Activated CD4-positive, alpha-beta memory T cell treated with anti-CD3 and anti-CD28 coated beads, Interleukin-2, amount 10 ng/mL, durations not matched to agents 7 days and 5 days (primary cell): ENCODE measurements at places on chromosomes 2 and 18.

GRCh38 chr2:26720322-26721114 is 28.0 kb downstream of the KCNK3 start:
- DNase-seq, result no peak

- no peak for DNase-seq
These were observed 2.4 kb downstream of the WDR43 start for GRCh38 chr2:28896906-28897305.

- DNase-seq, result no peak
These were observed 129.5 kb upstream of the CAVIN2 start for GRCh38 chr2:191976436-191976835.

DNA sequence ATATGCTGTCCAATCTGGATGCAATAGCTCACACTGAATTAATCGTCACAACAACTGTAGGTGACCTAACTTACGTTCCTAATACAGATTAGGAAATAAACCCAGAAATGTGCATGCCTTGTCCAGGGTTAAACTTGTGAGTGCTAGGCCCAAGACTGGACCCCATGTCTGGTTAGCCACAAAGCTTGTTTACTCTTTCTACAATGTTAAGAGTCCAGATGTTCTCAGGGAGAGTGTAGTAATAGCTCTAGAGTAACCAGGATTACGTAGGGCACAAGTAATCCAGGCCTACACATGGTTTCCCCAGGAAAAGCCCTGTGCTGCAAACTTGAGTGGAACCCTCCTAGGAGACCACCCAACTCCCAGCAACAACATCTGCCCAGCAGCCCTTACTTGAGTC is 26.2 kb downstream of the TRIB2 start:
- DNase-seq, result no peak

DNA sequence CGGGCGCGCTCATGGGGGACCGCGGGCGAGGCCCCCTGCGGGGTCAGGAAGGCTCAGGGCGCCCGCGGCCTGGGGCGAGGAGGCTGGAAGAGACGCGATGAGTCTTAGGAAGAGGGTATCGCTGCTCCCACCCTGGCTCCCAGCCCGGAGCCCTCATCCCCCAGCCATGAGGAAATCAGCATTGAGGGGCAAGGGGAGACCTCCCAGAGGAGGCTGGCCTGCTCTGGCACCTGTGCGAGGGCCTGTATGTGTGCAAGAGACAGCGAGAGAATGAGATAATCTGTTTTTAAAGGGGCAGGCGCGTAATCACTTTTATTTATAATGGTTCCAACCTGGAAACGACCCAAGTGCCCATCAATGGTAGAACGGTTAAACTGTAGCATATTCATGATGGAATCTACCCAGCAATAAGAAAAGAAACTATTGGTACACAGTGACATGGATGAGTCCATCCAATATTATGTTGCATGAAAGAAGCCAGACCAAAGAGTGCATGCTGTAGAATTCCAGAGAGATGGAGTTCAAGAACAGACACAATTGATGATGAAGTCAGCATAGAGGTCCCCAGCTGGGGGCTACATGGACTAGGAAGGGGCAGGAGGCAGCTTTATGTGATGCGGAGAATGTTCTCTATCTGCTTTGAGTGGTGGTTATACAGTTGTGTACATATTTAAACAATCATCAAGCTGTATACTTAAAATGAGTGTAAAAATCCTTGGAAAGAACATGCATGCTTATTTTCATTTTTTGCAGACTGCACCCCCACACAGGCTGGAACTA is 14.4 kb downstream of the FBXO41 start:
- no peak for DNase-seq

GRCh38 chr18:34837769-34838272 is 127.7 kb downstream of the DTNA start:
- no peak for DNase-seq

- DNase-seq, result no peak
These were observed 56.5 kb upstream of the PAPOLG start for GRCh38 chr2:60699617-60700016.

GRCh38 chr2:233053928-233054784 is 6.0 kb upstream of the INPP5D start:
- DNase-seq, result peak; percentile 74

DNA sequence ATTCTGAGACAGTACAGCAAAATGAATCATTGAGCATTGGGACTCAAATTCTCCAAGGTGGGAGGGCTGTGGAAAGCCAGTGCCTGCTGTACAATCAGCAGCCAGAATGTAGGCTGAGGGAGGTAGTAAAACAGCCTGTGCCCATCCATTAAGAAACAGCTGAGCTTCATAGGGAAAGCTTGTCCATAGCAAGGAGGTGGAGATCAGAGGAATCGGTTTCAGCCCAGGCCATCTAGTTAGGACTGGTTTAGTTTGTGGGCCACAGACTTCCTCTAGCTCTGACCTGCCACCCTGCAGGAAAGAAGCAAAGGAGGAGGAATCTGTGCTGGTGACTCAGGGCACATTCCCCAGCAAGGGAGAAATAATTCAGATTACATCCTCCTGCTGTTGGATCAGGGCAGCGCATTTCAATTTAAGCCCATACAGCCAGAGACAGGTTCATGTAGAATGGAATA is 333.4 kb downstream of the SETBP1 start:
- DNase-seq, result no peak

DNA sequence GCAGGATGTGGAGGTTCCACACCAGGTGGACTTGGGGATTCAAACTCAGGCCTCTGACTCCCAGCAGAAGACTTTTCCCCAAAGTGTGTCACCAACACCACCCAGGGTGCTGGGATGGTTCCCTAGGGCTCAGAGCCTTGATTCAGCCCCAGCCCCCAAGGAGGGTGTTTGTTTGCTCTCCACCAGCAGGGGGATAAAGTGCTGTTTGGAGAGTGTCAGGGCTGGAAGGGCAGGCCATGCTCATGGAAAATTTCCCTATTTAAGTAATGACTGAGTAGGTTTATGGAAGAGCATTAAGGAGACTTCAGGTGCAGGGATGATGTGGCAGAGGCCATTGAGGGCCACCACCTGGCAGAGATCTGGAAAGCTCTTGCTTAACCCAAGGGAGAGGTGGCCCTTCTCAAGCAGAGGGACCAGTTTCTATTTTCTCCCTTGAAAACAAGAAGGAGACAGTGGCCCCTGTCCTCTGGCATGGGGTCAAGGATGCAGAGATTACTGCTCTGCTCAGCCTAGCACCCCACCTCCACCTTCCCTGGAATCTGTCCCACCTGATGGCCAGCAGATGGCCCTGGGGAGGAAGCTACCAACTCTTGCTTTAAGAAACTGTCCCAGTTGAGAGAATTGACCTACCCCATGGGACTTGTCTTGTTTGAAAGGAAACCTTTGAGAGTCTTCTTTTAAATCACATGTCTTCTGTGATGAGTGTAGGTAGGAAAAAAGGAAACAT is 122.1 kb downstream of the ACOXL start:
- DNase-seq, result no peak

DNA sequence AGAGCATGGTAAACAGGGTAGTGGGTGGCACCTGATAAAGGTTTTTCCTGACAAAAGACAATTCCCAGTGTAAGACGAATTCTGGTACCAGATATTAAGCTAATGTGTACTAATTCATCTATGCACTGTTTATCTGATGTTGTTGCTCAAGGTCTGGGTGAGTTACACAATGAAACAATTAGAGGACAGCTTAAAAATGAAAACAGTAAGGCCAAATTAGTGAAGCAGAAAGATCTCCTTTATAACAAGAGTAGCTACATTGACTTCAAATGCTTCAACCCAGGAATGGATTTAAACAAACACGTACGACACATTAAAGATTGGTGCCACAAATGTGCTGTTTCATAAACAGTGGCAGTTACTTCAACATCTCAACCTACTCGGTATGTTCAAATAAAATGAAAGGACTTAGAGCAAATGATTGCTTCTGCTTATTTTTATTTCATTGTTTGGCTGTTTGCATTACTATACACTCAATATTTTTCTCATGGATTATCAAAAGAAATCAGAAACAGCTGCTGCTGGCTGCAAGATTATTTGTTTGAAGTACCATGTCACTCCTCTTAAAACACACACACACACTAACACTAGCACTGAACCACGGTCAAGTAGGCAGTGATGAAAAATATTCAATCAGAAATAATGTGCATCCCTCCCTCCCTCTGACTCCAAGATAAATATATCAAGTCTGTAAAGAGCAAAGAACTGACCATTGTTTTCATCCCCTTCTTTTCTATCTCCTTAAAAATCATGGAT is 94.4 kb upstream of the RND3 start:
- DNase-seq, result no peak
